MG63 (cell line): ENCODE measurements at places on chromosomes 3 and 15.

DNA sequence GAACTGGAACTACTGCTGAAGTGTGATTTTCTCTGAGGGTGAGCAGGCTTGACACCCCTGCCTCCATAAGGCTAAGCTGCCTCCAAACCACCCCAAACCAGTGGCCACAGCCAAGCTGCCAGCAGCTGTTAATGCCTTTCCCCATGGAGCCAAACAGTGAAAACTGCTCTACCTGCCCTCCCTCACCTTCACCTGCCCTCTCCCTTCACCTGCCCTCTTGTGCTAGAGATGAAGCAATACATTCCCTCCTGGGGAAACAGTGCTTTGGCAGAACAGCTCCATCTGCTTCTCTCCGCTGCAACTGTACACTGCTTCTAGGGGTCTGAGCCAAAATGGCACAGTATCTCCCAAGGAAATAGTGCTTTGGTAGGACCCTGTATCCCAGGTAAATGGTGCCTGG, 374.1 kb downstream of the FHIT start:
- no peak for DNase-seq

DNA sequence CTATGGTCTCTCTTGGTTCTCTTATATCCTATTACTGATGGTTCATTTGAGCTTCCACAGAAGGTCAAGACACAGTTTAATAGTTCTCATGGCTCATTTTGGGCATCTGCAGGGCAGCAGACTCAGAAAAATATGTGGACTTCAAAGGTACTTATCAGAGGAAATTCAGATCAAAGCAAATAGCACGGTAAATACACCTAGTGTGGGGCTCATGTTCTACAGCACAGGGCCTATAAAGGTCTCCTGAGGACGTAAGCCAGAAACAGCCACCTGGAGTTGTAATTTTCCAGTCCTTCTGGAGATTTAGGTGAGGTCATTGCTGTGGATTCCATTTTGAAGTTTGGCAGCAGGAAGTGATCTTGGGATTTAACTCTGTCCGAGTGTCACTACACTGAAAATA, 134.5 kb upstream of the SGO1 start:
- no peak for DNase-seq

- DNase-seq, result no peak
These were observed 4.2 kb downstream of the HHATL start for GRCh38 chr3:42698216-42698910.

DNA sequence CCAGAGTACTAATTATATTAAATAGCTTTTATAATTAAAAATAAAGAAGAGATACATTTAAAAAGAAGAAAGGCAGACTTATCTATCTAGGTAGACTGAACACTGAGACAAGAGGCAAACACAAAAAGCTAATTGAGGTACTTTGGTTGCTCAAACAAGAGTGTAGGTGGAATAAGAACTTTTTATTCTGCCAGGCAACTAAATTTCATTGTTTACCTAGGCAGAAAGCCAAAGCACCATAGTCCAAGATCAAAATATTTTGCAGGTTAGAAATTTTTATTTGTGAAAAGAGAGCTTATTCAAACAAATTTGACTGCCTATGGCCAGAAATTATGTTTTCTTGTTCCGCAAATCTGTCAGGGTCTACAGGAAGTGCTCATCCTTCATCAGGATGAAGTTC, 499.6 kb upstream of the GBE1 start:
- no peak for DNase-seq

DNA sequence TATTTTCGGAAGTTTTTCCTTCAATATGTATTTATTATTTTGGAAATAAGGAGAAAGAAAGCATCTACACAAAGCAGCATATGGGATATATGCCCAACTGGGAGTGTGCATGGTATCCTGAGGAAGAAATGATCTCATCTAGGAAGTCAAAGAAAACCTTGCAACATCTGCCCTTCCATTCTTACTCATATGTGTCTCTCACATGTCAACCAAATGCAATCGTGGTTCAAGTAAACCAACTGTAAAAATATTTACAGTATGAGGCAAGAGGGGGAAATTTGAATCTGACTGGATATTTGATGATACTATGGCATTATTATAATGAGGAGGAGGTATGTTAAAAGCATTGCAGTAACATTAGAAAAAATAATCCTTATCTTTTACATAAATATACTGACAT, 3.2 kb upstream of the SCG3 start:
- DNase-seq, result no peak

DNA sequence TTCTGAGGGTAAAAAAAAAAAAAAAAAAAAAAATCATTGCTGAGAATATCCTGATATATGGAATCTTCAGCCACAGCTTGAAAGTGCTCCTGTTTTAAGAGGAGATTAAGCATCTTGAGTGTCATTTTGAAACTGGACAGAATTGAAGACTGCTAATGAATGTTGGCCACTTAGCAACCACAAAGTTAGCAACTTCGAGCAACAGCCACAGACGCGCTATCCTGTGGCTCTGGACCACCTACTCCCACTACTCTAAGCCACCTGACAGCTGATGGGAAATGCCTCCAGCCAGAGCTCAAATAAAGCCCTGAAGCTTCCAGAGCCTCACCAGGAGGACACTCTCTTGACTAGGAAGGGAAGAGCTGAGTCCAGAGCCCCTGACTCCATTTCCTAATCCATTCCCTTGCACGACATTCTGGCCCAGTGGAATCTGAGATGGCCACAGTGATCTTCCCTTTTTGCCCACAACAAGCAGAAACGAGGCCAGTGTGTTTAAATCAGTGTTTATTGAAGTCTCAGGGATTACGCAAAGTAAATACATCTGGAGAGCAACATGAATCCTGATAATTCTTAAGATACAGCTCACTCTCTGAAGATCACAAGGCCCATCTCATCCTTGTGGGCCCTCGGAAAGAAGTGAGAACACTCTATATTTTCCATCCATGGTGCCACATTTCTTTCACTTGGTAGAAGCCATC, 58.6 kb downstream of the TMEM212 start:
- DNase-seq, result no peak

- no peak for DNase-seq
These were observed 124.7 kb upstream of the NANOGP8 start for GRCh38 chr15:35209838-35210237.

- DNase-seq, result no peak
These were observed 34.6 kb downstream of the MKRN2 start for GRCh38 chr3:12591456-12591855.

DNA sequence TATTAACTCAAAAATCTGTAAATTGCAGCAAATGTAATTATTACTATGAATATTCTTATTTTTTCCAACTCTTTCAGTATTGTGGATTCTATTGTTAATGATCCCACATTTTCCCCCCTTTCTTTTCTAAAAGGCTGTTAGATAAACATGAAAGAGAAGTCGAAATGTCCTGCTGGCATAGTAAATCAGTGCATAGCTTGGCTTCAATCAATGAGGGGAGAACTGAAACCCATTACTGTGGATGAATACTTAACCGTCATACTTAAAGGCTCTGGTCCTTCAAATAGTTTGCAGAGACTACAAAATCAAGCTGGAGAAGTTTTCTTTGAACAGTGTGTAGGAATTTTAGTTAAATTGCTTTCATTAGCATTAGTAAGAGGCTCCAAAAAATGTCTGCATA, 667.9 kb downstream of the CADM2 start:
- DNase-seq, result no peak

- DNase-seq, result peak; percentile 39
These were observed 15.3 kb downstream of the DNAJC13 start for GRCh38 chr3:132432639-132433038.

GRCh38 chr3:171797265-171797679, 13.0 kb downstream of the PLD1 start:
- no peak for DNase-seq

DNA sequence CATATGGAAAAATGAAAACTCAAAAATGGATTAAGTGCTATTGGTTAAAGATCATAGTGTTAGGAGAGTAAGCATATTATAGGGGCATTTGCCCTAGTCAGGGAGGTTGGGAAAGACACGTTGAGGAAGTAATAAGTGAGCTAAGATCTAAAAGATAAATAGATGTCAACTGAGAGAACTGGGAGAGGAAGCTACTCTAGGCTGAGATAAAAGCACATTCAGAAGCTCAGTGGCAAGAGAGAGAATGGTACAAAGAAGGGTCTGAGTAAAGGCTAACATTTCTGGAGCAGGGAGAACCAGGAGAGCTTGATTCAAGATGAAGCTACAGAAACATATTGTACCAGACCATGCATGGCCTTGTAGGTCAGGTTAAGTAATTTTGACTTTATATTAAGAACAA, 63.9 kb downstream of the TRPC1 start:
- no peak for DNase-seq

- peak; percentile 51 for DNase-seq
These were observed 174.3 kb upstream of the ZBTB20 start for GRCh38 chr3:115321400-115321805.

DNA sequence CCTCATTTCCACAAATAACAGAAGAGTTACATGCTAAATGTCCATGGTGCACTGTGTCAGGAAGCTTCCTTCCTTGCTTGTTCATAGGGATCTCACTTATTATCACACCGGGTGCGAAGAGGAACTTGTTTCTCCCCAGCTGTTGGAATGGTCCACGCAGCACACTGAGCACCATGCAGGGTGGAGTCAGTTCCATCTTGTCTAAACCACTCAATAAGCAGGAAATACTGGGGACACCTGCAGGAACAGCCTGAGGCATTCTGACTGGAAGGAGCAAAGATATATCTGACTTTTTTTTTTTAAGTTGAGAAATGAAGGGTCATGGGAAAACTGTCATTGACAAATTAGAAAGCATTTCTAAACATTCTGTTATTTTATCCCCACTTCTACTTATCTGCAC, 70.0 kb upstream of the WDR72 start:
- no peak for DNase-seq

- DNase-seq, result no peak
These were observed 555.5 kb upstream of the CFAP20DC start for GRCh38 chr3:59605318-59605717.

GRCh38 chr3:38687321-38687720, 37.8 kb upstream of the SCN5A start:
- DNase-seq, result no peak

- DNase-seq, result no peak
These were observed 53.0 kb downstream of the ATP1B3 start for GRCh38 chr3:141929341-141929995.

DNA sequence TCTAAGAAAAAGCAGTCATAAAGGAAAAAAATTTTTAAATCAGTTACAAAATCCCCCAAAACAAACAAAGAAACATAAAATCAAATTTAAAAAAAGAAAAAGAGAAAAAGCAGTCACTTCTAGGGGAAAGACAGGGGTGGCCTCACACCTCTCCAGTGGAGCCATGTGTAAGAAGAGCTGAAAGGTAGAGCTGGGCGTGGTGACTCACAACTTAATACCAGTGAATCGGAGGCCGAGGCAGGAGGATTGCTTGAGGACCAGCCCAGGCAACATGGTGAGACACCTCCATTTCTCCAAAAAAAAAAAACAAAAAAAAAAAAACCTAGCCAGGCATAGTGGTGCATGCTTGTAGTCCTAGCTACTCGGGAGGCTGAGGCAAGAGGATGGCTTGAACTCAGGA, 14.7 kb downstream of the MESD start:
- no peak for DNase-seq

DNA sequence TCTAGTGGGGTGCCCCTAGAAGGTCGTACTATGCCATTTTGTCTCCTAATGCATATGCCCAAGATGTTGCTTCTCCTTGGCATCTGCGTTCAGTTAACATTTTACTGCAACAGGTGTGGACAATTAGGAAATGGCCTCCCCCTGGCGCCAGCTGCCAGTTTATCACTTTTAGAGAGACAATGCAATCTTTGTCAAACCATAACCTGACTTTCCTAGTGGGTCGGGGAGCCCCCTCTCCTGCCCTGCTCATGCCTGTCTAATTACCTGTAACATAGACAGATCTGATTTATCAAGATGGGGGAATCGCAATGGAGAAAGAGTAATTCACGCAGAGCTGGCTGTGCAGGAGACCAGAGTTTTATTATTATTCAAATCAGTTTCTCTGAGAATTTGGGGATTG, 353.7 kb upstream of the SGO1 start:
- no peak for DNase-seq

DNA sequence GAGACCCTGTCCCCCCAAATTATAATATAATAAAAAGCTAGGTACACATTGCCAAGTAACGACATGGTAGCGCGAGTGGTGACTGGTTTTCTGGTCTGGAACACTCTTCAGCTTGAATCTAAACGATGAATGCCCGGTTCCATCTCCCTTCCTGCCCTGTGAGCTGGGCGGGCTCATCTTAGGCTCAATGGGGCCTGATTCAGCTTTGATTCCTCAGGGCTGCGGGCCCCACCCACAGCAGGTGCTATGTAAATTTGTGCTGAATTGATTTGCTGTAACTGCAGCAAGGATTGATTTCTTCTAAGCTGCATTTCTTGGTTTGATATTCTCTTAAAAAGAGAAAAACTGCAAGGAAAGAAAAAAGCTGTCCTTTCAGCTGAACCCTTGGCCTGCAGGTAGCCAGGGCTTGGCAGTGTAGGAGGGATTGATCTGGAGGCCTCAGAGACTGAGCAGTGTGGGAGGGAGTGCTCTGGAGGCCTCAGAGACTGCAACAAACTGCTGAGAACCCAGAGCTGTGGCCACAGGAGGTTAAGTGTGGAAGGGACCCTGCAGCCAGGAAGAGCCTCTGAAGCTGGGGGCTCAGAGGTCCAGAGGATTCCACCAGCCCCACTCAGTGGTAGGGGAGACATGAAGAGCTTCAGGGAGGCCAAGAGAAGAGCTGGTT, 231.6 kb downstream of the XXYLT1 start:
- DNase-seq, result no peak

- DNase-seq, result no peak
These were observed 10.3 kb upstream of the ROPN1B start for GRCh38 chr3:125958511-125959316.

DNA sequence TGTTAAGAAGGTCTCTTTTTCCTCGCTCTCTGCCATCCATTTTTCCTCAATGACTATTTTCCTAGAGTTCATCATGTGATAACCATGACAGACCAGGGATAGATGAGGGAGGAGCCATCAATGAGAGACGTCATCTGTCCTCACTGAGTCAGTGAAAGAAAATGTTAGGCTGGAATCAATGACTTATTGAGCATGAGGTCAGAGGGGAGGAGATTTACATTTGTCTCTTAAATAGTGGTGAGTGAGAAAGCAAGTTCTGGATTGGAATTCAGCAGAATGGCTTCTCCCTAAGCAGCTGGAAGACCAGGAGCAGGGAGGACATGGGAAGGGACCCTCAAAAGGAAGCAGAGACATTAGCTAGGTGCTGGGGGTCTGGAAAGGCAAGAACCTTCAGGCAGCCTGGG, 28.2 kb upstream of the USP3 start:
- peak; percentile 55 for DNase-seq

GRCh38 chr15:91992945-91993344, 139.4 kb downstream of the SLCO3A1 start:
- no peak for DNase-seq

GRCh38 chr3:185582871-185583270, 3.2 kb upstream of the SENP2 start:
- DNase-seq, result no peak

- peak; percentile 37 for DNase-seq
These were observed 41.1 kb upstream of the MRPS22 start for GRCh38 chr3:139302801-139303113.
